ENCODE measurements at places on chromosomes 11 and 22.
A peak's percentile ranks its signal among the peaks of the same experiment; 100 is the strongest.

DNA sequence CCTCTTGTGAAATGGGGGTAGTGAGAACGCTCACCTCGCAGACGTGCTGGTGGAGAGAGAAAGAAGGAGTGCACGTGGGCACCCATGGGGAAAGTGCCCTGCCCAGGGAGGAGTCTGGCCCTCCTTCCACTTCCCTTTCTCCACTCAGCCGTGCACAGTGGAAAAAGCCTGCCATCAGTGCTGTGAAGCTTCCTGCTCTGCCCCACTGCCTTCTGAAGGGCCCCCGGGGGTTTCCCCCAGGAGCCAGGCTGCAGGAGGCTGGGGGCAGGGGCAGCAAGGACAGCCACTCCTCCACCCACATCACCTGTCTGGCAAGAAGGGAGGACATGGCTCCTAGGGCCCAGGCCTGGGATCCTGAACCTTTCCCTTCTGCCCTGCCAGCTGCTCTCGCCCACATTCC lies 7.6 kb downstream of the TP53I11 start:
- no peak for DNase-seq

- no peak for DNase-seq
Measured at GRCh38 chr22:50600538-50600937, at the start of gene MAPK8IP2. TSS of gene MAPK8IP2 (plus strand) at chr22:50600793. CDS start at chr22:50600819, 26 bp downstream.

GRCh38 chr11:119468511-119468910 lies 45.5 kb upstream of the THY1 start:
- no peak for DNase-seq

DNA sequence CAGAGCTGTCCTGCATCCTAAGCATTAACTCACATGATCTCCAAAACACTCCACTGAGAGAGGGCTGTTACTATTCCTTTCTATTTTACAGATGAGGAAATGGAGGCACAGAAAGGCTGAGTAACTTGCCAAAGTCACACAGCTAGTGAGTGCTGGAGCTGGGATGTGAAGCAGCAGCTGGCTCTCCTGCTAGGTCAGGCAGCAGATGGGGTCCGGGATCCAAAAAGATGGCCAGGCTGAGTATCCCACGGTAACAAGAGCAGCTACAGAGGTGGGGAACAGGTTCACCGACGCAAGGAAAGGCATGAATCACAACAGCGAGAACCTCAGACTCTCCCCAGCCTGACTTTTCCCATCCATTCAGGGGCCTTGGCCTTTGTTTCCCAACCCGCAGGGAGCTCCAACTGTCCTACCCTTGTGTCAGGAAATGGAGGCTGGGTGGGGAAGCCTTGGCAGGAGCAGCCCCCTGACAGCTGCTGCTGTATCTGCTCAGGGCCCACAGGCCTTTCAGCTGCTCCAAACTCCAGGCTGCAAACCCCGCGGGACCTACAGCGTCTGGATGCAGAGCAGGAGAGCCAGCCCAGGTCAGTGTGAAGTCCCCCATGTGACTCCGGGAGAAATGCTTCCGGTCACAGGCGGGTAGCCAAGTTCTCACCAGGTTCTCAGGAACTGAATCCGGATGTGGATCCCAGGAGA lies 29.5 kb downstream of the DKK3 start:
- DNase-seq = no peak

GRCh38 chr11:125407046-125407445 lies 89.0 kb downstream of the FEZ1 start:
- no peak for DNase-seq

DNA sequence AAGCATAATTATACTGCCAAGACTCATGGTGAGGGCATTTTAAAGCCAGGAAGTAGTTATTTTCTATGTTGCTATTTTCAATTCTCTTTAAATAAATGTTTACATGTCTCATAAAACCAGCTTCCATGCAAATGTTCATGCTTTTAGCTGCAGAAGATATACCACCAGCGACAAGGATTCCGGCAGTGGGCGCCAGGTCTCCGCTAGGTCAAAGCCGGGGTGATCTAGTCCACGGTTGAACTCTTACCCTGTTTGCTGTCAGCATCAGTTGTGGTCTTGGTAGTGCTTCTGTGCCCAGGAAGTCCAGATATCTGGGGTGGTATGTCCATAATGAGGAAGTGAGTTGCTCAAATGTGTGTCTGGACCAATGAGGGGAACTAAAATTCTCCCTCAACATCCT lies 265.7 kb downstream of the BRD1 start:
- DNase-seq = no peak

DNA sequence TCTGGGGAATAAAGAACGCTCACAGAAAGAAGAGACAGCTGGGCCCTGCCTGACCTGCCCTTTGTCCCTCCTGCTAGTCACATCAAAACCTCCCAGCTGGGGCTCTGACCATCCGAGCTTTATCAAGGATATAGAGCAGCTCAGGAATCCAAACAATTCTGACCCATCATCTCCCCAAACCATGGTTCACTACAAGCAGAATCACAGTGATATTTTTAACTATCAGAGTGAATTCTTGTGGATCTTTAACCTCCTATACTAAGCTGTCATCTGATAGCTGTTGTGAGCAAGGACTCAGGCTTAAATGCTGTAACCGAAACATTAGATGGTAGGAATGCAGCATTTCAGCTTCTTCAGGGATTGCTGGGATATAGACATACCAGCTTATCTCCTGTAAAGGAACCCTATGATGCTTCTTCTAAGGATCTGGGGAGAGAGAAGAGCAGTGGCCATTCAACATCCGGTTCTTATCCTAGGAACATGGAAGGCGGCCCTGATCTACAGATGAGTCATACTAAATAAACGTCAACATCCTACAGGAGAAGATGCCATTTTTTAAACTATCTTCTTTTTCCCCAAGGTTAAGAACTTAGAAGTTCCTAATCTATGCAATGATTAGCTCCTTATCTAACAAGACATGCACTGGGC lies 84.7 kb upstream of the AKIP1 start:
- no peak for DNase-seq

- no peak for DNase-seq
Measured at GRCh38 chr22:26170795-26171580, 1.7 kb downstream of the SEZ6L start.

DNA sequence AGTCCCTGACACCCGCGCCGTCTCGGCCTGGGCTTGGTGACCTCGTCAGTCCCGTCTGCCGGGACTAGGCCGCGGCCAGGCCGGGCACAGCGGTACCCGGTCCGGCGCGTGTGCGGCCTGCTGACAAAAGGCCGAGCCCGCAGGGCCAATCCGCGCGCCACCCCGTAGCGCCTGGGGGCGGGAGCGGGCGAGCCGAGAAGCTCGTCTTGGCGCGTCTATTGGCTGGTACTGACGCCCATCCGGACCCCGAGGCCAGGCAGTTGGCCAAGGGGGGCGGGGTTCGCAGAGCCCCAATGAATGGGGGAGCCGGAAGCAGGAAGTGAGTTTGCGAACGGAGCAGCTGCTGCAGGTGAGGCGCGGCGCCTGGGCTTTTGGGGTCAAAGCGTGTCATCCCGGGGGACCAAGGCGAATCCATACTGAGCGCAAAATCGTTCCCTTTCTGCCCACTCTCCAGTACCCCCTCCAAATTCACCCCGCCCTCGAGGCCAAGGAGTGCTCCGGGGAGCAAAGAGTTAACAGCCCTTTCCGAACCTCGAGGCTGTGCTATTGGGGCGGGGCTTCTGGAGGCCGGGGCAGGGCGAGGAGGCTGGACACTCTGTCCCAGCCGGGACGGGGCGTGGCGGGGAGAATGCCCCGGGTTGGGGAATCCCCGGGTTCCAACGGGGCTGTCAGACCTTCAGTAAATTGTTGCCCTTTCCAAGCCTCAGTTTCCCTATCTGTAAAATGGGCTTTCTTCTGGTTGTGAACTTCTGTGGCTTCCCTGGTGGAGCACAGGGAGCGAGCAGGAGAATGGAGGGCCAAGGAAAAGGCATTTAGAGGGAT lies at the start of gene DPP3:
Gene DPP3, plus strand, starts transcription at position 318 of the 822 bp plus-strand sequence. CDS start 1,767 bp downstream, outside the sequence.
- peak; percentile 100 for DNase-seq

DNA sequence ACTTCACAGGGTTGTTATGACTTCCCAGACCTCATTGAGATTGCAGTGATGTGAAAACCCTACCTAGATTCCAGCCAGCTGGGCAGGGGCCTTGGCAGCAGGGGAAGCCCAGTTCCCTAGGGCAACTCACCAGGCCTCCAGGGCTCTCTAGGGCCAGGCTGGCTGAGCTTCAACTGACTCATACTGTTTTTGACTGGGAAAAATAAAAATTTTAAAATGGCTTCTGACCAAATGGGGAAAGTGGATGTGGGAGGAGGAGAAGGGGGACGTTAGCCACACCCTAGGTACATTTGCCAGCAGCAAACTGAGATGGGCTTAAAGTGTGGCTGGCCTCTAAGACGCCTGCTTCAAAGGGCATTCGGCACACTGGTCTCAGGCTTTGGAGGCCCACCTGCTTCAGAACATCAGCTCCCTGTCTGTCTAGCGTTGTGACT lies 39.0 kb downstream of the BMAL1 start:
- no peak for DNase-seq

GRCh38 chr11:14751975-14752407 lies 108.4 kb downstream of the PDE3B start:
- no peak for DNase-seq

DNA sequence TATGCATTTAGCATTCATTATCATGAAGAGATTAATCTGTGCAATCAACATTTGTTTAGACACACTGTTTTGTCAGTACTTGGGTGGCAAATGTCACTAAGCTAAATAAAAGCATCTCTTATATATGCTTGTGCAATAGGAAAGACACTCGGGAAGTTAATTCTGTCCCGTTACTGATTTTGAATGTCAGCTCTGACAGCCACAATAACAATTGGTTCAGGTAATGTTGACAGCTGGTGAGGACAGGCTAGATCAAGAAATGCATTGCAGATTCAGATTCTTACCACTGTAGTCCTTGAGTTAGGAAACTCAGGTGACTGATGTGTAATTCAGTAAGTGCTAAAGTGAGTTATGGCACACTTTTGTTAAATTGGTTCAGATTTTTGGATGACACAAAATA lies 523.8 kb upstream of the FAT3 start:
- DNase-seq = no peak

DNA sequence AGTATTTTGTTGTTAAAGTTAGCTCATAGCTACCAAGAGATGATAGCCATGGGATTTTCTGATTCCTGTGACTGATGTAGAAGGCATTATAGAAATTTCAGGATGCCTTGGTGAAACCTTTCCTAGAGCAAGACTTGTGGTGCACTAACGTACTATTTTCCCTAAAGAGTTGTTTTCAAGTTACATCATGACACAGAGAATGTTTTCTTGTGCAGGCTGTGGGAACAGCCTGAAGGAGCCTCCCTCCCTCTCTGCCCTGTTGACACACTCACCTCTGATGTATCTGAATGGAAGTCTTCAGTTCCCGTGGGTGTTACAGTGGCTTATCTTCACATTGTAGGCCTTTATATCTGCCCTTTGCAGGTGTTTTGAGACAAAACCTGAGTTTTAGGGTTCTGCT lies 121.6 kb downstream of the LDLRAD3 start:
- no peak for DNase-seq

DNA sequence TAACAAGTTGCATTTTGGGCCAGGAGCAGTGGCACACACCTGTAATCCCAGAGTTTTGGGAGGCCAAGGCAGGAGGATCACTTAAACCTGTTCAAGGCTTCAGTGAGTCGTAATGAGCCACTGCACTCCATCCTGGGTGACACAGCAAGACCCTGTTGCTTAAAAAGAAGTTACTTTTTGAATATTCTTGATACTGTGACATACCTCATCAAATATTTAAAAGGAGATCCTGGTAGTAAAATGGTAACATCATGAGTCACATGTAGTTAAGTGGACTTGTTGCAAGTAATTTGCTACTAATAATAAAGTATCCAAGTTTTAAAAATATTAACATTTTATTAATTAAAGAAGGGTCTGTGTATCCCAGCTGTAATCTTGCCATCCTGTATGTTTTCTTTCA lies 18.3 kb downstream of the HMGXB4 start:
- DNase-seq = no peak

GRCh38 chr11:119474682-119475596 lies 52.0 kb upstream of the THY1 start:
- peak; percentile 36 for DNase-seq

- no peak for DNase-seq
Measured at GRCh38 chr11:86923999-86924766, 31.0 kb downstream of the FZD4 start.

GRCh38 chr11:2325719-2326118 lies 23.9 kb downstream of the TSPAN32 start:
- DNase-seq = no peak

Data from GM18507 (cell line).